Hepatocyte (in vitro differentiated cells): ENCODE measurements at places on chromosomes 1 and 21. TPM values are rescaled to one million over a fixed set of nuclear protein-coding genes. Genes with fewer than 3 reads are reported as not detected.

KCNT2 gene
- total RNA-seq, result 8.1 and 8.8 TPM in 2 replicates

- H3K4me3 ChIP-seq, result no peak overlapping the region
- H3K4me1 ChIP-seq, result no peaks in the 10 kb centered on the region
- H3K27me3 ChIP-seq, result no peaks in the 10 kb centered on the region
- H3K27ac ChIP-seq, result no peak overlapping the region
Observed at GRCh38 chr1:21384620-21385019, 55.3 kb upstream of the NBPF3 start.

GRCh38 chr1:116881879-116882520 lies 27.7 kb upstream of the PTGFRN start:
- no peak overlapping the region for H3K27ac ChIP-seq
- DNase-seq, result peak; percentile 61
- H3K4me1 ChIP-seq, result peaks cover 15% of the 10 kb centered on the region
- H3K4me3 ChIP-seq, result no peak overlapping the region
- no peaks in the 10 kb centered on the region for H3K27me3 ChIP-seq

- H3K4me1 ChIP-seq, result no peaks in the 10 kb centered on the region
- no peak overlapping the region for H3K4me3 ChIP-seq
- H3K27ac ChIP-seq, result no peak overlapping the region
- no peaks in the 10 kb centered on the region for H3K36me3 ChIP-seq
- no peaks in the 10 kb centered on the region for H3K27me3 ChIP-seq
- DNase-seq, result no peak
Observed at GRCh38 chr1:204390751-204391466, 20.7 kb downstream of the PPP1R15B start.

LDLRAD1 gene
- total RNA-seq, result 0.28 and 1.7 TPM in 2 replicates

TRIM46 gene
- 1.1 and 1.2 TPM in 2 replicates for total RNA-seq

IGSF9 gene
- total RNA-seq, result 5.3 and 8.2 TPM in 2 replicates

CDC14A gene
- 14.5 and 16.5 TPM in 2 replicates for total RNA-seq

GRCh38 chr1:92953491-92953890 lies 7.8 kb downstream of the DIPK1A start:
- no peak overlapping the region for H3K4me3 ChIP-seq
- no peak for DNase-seq
- H3K36me3 ChIP-seq, result no peaks in the 10 kb centered on the region
- no peaks in the 10 kb centered on the region for H3K27me3 ChIP-seq
- no peak overlapping the region for H3K27ac ChIP-seq

- H3K4me3 ChIP-seq, result no peak overlapping the region
- H3K27ac ChIP-seq, result peak overlapping the region; percentile 61
- H3K36me3 ChIP-seq, result no peaks in the 10 kb centered on the region
- peaks cover 38% of the 10 kb centered on the region for H3K4me1 ChIP-seq
- H3K27me3 ChIP-seq, result no peaks in the 10 kb centered on the region
Observed at GRCh38 chr1:59691261-59691660, 123.5 kb upstream of the HOOK1 start.

PAFAH2 gene
- 19.6 and 24.6 TPM in 2 replicates for total RNA-seq

CA14 gene
- 2.4 and 4.6 TPM in 2 replicates for total RNA-seq

GRCh38 chr1:225998560-225999226 lies 450 bp downstream of the SDE2 start:
- peak; percentile 21 for DNase-seq
- peaks cover 13% of the 10 kb centered on the region for H3K4me1 ChIP-seq
- H3K27me3 ChIP-seq, result no peaks in the 10 kb centered on the region

DNA sequence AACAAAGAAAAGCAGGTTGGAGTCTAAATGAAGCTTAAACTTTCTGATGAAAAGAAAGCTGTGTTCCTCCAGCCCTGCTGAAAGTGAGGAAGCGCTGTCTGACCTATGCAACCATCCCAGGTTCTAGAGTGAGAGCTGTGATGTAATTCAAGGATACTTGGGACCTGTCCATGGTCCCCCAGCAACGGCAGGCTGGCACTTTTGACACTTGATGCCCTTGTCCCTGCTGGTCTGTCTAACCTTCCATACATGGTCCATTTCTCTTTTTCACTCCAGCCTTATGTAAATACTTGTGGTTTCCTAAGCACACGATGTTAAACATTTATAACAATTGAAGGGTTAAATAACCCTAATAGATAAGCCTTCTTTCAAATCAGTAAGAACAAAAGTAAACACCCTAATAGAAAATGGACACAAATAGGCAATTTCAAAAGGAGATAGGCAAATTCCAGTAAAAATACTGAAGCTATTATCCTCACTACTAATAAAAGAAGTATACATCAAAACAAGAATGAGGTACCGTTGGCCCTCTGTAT lies 17.7 kb upstream of the KDM4A start:
- no peak overlapping the region for H3K27ac ChIP-seq
- H3K4me3 ChIP-seq, result no peak overlapping the region
- no peaks in the 10 kb centered on the region for H3K36me3 ChIP-seq
- H3K4me1 ChIP-seq, result no peaks in the 10 kb centered on the region
- DNase-seq, result no peak

- H3K27me3 ChIP-seq, result no peaks in the 10 kb centered on the region
- no peaks in the 10 kb centered on the region for H3K36me3 ChIP-seq
- no peak overlapping the region for H3K27ac ChIP-seq
- DNase-seq, result peak; percentile 23
- no peaks in the 10 kb centered on the region for H3K4me1 ChIP-seq
Observed at GRCh38 chr1:67339623-67340343, 32.1 kb downstream of the IL12RB2 start.

DNA sequence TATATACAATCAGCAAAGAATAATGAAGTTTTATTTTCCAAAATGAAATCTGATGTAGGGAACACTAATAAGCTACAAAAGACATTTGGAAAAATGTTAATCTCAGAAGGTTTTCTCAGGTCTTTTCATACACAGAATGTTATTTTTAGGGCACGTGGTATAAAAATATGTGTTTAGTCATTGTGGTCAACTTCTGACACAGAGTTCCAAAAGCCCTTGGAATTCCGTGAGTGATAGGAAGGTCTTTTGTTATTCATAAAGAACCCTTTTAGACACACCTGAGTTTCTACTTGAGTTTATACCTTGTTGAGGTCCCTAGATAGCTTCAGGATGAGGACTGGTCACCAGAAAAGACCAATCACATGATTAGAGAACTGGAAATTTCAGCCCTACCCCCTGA lies 277.6 kb upstream of the NCAM2 start:
- DNase-seq, result no peak
- H3K4me3 ChIP-seq, result no peak overlapping the region
- no peak overlapping the region for H3K27ac ChIP-seq
- no peaks in the 10 kb centered on the region for H3K4me1 ChIP-seq

SORT1 gene
- 59.3 and 66.3 TPM in 2 replicates for total RNA-seq

ARL8A gene
- total RNA-seq, result 28.9 and 32.7 TPM in 2 replicates

DNA sequence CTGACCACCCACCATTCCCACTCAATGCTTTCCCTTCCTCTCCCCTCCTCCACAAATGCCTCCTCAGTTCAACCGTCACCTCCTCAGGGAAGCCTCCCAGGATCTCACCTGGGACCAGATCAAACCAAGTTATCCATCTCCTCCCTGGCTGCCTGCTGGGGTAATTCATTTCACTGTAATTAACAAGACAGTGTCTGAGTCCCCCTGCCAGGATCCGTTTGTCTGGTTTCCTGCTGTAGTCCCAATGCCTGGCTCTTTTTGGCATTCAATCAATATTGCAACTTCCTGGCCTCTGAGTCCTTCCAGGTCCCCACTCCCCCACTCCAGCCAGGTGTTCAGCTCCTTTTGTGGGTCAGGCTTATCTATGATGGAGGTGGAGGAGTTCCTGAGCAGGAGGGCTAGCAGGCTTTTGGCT lies 687.7 kb downstream of the PTPRU start:
- H3K27me3 ChIP-seq, result no peaks in the 10 kb centered on the region
- no peak overlapping the region for H3K4me3 ChIP-seq
- H3K27ac ChIP-seq, result no peak overlapping the region
- no peaks in the 10 kb centered on the region for H3K4me1 ChIP-seq
- no peak for DNase-seq

CHI3L2 gene
- 2.4 and 5.7 TPM in 2 replicates for total RNA-seq

- no peaks in the 10 kb centered on the region for H3K27me3 ChIP-seq
- H3K4me3 ChIP-seq, result no peak overlapping the region
- no peaks in the 10 kb centered on the region for H3K4me1 ChIP-seq
- no peaks in the 10 kb centered on the region for H3K36me3 ChIP-seq
Observed at GRCh38 chr1:20834780-20835179, 47.7 kb upstream of the HP1BP3 start.

HJV gene
- 5.7 and 6.7 TPM in 2 replicates for total RNA-seq

DNA sequence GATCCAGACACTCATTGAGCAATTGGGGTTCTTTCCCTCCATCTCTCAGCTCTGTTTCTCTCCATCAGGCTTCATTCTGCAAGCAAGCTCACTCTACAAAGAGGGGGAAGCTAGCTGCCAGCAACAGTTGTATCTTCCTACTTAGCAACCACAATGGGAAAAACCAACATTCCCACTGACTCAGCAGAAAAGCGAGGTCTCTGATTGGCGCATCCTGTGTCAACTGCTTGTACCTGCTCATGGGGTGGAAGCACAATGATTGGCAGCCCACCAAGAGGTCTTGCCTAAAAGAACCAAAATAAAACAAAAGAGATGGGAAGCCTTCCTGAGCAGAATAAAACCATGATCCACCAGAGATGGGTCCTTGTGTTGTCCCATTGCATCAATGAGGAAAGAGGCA lies 4.0 kb upstream of the CDA start:
- no peaks in the 10 kb centered on the region for H3K36me3 ChIP-seq
- H3K4me3 ChIP-seq, result no peak overlapping the region
- peaks cover 9% of the 10 kb centered on the region for H3K27me3 ChIP-seq
- no peak for DNase-seq
- peaks cover 11% of the 10 kb centered on the region for H3K4me1 ChIP-seq

DNA sequence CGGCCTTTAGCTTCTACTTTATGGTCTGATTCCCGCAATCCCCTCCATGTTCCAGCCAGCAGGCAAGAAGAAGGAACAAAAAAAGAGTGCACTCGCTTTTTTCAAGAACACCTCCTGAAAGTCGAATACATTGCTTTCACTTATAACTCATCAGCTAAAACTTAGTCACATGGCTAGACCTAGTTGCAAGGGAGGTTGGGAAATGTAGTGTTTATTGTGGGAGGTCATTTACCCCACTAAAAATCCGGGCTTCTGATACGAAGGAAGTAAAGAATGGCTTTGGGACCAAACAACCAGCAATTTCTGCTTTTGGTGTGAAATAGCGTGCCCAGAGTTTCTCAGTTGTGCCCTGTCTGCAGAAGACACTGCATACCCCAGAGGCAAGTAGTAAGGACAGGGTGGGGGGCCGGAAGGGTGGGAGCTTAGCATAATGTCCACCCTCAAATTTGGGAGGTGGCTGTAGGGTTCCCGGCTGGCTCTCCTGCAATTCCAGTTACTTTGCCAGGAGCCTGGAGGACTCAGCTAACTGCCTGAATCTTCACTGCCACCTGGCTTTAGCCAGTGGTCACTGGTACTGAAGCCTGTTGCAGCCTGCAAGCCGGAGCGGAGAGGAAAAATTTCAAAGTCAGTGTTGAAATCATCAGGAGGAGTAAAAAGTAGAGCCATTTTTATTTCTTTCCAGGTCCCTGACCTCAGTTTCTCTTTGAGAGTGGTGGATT lies 57.7 kb upstream of the F3 start:
- no peaks in the 10 kb centered on the region for H3K27me3 ChIP-seq
- peaks cover 36% of the 10 kb centered on the region for H3K4me1 ChIP-seq
- peak overlapping the region; percentile 16 for H3K27ac ChIP-seq
